Foreskin keratinocyte (primary cell): ENCODE measurements at places on chromosomes 6 and 20.
A peak's percentile ranks its signal among the peaks of the same experiment; 100 is the strongest.

GRCh38 chr20:33909331-33909921 is 84.3 kb upstream of the RALY start:
- DNase-seq, result peak; percentile 52

DNA sequence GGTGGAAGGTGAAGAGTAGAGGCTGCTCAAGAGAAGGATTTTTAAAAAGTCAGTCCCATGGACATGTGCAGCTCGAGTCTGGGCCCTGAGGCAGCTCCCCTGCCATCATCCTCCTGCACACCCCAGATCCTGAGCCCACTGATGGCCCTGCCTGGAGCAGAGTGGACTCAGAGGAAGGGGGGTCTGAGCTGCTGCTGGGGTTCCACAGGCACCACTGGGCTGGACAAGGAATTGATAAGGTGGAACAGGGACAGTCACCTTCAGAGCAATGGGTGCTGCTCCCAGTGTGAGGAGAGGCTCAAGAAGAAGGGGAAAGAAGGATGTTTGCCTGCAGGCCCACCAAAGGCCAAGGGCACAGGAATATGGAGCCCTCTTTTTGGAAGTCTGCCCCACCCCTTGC is 6.2 kb downstream of the ULBP2 start:
- DNase-seq, result no peak

DNA sequence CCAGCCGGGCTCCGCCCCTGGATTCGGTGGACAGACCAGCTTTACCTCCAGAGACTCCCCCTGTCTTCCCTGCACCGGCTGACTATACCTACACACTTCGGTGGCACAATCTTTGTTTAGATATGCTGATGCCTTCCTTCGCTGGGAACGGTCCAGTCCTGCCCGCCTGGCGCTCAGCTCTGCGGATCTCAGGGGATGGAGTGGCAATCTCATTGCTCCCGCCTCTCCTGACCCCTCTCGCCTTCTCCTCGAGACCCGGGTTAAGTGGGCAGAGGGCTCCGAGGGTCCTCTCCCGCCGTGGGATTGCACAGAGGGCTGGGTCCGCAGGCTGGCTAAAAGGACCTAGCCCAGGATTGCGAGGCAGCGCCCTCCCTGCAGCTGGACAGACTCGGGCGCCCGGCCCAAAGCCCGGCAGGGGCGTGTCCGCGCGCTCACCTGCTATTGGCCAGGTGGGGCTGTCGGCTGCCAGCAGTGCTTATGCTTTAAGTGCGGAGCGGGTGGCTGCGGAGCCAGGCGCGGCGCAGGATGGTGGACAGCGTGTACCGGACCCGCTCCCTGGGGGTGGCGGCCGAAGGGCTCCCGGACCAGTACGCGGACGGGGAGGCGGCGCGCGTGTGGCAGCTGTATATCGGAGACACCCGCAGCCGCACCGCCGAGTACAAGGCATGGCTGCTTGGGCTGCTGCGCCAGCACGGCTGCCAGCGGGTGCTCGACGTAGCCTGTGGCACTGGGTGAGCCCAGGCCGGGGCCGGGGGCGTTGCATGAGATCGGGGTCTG is at the start of gene GNMT:
TSS of gene GNMT (plus strand) at position 512 of the 777 bp plus-strand sequence. CDS start at position 526, 14 bp downstream.
- DNase-seq, result no peak

DNA sequence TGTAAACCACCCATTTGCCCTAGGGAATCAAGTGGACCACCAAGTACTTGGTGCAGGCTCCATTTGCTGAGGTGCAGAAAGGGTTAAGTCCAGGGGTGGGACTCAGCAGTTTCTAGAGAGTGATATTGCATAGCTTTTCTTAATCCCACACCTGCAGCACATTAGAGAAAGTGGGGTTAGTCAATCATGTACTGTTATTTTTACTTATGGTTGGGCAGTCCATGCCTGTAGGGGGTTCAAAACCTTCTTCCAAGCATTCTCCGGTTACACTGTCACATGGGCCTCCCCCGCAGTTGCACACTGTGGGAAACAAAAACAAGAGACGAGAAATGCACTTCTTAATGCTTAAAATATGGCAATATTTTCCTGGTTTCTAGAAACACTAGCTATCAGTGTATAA is 65.5 kb downstream of the LAMA4 start:
- no peak for DNase-seq

DNA sequence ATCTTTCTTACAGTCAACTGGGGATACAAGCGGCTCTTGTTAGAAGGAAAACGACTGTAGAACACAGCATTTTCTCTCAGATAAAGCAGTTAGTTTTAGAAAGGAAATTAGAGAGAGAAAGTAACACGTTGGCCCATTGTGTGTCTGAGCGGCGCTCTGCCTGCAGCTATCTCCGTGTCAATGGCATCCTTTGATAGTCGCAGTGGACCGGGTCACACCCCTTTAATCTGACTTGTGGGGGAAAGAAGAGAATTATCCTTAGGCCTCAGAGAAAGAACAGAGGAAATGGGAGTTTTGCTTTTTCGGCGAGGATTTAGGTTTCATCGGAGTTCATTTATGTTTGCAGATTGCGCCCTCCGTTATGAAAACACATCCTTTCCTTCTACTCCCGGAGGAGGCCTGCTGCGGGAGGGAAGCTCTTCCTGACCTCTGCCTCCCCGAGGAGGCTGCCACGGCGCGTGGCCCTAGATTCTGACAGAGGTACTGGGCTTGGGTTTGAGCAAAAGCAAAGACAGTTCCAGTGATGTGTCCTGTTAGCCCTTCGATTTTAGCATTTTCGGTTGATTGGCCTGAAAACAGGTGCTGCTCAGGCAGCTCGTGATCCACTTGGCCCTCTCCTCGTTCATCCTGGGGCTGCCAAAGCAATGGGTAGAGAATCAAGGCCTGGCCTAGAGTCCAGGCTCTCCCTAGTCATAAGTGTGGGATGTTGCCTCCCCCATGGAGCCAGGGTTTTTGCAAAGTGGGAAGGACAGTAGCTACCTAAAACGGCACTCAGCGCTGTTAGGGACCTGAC is 74.9 kb downstream of the ZDHHC14 start:
- DNase-seq, result no peak

- DNase-seq, result no peak
Measured at GRCh38 chr6:14873101-14873500, 372.8 kb upstream of the JARID2 start.

- no peak for DNase-seq
Measured at GRCh38 chr20:59403962-59404314, 103.5 kb downstream of the EDN3 start.

DNA sequence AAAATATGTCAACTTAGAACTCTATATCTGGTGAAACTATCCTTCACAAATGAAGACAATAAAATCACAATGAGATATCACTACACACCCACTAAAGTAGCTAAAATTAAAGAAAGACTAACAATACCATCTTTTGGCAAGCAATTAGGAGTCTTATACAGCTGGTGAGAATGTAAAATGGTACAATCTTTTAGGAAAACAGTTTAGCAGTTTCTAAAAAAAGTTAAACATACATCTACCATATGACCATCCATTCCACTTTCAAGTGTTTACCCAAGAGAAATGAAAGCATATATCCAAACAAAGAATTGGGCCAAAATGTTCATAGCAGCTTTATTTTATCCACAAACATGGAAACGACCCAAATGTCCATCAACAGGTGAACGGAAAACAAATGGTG is 13.8 kb upstream of the EEF1A1 start:
- DNase-seq, result no peak

DNA sequence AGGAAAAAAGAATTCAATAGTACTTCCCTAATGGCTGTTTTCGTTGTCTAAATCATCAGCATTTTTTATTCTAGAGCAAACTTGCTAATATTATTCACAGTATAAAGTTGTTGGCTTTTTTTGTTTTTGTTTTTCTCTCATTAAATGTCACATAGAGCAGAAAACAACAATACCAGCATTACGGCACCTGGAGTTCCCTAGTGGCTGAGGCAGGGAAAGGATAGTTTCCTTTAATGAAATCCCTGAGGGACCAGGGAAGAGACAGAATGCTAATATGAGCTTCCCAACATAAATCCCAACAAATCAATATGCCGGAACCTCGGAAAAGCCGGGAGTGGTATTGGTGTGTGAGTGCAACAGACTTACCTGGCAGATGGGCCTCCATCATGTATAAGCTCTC is 235.2 kb upstream of the ASCC3 start:
- DNase-seq, result no peak
